ENCODE measurements at places on chromosomes 5 and 9.

- no peaks in the 10 kb centered on the region for H3K36me3 ChIP-seq
- DNase-seq: no peak
- no peak overlapping the region for H3K4me3 ChIP-seq
Measured at GRCh38 chr5:176736931-176737745, 73.2 kb upstream of the UNC5A start.

GRCh38 chr9:111438541-111439235 lies 45.5 kb downstream of the ECPAS start:
- no peak overlapping the region for H3K27ac ChIP-seq
- no peak overlapping the region for H3K4me3 ChIP-seq
- H3K4me1 ChIP-seq: no peaks in the 10 kb centered on the region

- H3K36me3 ChIP-seq: peaks cover 29% of the 10 kb centered on the region
- H3K27me3 ChIP-seq: no peaks in the 10 kb centered on the region
- H3K4me3 ChIP-seq: no peak overlapping the region
- DNase-seq: peak; percentile 50
- H3K4me1 ChIP-seq: peaks cover 33% of the 10 kb centered on the region
Measured at GRCh38 chr5:115575167-115576070, 26.9 kb downstream of the TICAM2 start.

DNA sequence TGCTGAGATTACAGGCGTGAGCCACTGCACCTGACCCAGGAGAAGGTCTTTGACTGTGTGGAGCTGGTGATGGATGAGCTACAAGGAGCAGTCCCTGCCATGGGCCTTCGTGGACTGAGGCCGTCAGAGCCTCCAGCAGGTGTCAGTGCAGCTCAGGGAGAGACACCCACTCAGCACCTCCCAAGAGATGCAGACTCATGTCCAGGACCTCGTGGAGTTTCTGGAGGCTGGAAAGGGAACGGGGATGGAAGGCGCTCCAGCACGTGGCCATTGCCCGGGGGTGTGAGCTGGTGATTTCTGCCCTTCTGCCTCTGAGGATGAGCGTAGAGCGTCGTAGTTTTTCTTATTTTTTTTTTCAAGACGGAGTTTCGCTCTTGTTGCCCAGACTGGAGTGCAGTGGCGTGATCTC lies 9.5 kb downstream of the TOR4A start:
- DNase-seq: no peak
- H3K36me3 ChIP-seq: peaks cover 2% of the 10 kb centered on the region
- no peak overlapping the region for H3K27ac ChIP-seq
- no peaks in the 10 kb centered on the region for H3K4me1 ChIP-seq
- H3K27me3 ChIP-seq: no peaks in the 10 kb centered on the region

All from SJSA1 (cell line).